RWPE2 (cell line): ENCODE measurements at places on chromosomes 1 and 21.

DNA sequence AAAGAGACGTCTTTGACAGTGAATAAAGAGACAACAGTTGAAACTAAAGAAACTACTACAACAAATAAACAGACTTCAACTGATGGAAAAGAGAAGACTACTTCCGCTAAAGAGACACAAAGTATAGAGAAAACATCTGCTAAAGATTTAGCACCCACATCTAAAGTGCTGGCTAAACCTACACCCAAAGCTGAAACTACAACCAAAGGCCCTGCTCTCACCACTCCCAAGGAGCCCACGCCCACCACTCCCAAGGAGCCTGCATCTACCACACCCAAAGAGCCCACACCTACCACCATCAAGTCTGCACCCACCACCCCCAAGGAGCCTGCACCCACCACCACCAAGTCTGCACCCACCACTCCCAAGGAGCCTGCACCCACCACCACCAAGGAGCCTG is 68.5 kb downstream of the TPR start:
- H3K27ac ChIP-seq: no peak overlapping the region
- H3K27me3 ChIP-seq: no peaks in the 10 kb centered on the region
- no peaks in the 10 kb centered on the region for H3K4me1 ChIP-seq
- peaks cover 1% of the 10 kb centered on the region; the same call in 1 of the 2 replicates for H3K36me3 ChIP-seq
- H3K4me3 ChIP-seq: no peak overlapping the region
- DNase-seq: no peak

GRCh38 chr1:205950826-205951549 is 7.7 kb upstream of the SLC26A9 start:
- DNase-seq: no peak
- no peak overlapping the region for H3K27ac ChIP-seq
- no peak overlapping the region for H3K4me3 ChIP-seq
- no peaks in the 10 kb centered on the region for H3K36me3 ChIP-seq
- H3K4me1 ChIP-seq: peaks cover 13% of the 10 kb centered on the region

- H3K27ac ChIP-seq: peak overlapping the region; percentile 68
- H3K36me3 ChIP-seq: no peaks in the 10 kb centered on the region
- DNase-seq: no peak
- H3K4me3 ChIP-seq: no peak overlapping the region
- H3K4me1 ChIP-seq: peaks cover 25% of the 10 kb centered on the region
Measured at GRCh38 chr1:156684227-156684782, 7.1 kb upstream of the NES start.

DNA sequence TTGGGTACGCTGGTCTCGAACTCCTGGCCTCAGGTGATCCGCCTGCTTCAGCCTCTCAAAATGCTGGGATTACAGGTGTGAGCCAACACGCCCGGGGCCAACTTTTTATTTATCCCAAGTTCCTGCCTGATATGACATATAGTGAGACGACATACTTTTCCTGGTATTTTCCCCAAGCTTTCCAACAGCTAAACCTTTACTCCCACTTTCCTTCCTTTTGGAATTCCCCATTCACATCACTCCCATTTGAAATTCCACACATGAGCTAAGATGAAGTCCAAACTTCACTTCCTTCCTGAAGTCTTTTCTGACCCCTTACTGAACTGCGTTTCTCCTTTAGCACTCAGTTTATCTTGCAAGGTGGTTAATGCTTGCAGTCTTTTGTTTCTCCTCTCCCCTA is 64.1 kb downstream of the S1PR1 start:
- no peak overlapping the region for H3K4me3 ChIP-seq
- H3K4me1 ChIP-seq: no peaks in the 10 kb centered on the region
- DNase-seq: no peak
- H3K36me3 ChIP-seq: no peaks in the 10 kb centered on the region
- H3K27me3 ChIP-seq: no peaks in the 10 kb centered on the region
- no peak overlapping the region for H3K27ac ChIP-seq

GRCh38 chr1:234875953-234876855 is 252.4 kb downstream of the TOMM20 start:
- H3K27ac ChIP-seq: no peak overlapping the region
- no peaks in the 10 kb centered on the region for H3K4me1 ChIP-seq
- no peaks in the 10 kb centered on the region for H3K27me3 ChIP-seq
- no peak for DNase-seq
